ENCODE measurements at places on chromosomes 6 and 20. TPM values are rescaled to one million over a fixed set of nuclear protein-coding genes. Genes with fewer than 3 reads are reported as not detected.

DNA sequence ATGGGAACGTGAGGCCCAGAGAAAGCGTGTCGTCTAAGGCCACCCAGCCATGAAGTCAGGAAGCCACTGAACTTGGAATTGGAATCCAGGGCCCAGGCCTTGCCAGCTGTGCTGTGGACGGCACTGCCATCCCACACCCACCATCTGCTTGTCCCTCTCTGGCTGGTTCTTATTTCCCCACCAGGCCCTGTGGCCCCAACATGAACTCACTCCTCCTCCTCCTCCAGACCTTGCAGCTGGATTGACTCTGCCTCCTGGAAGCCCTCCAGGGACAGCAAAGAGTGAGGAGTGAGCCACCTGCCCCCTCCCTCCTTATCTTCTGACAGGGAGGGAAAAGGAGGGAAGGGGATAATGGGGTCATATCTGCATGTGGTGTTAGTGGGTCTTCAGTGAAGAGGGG is 16.0 kb upstream of the IP6K3 start:
- no peak overlapping the region for H3K27ac ChIP-seq
- no peaks in the 10 kb centered on the region for H3K36me3 ChIP-seq
- H3K4me1 ChIP-seq: no peaks in the 10 kb centered on the region
- DNase-seq: no peak
- H3K4me3 ChIP-seq: no peak overlapping the region

- H3K36me3 ChIP-seq: no peaks in the 10 kb centered on the region
- H3K4me1 ChIP-seq: peaks cover 47% of the 10 kb centered on the region
- DNase-seq: no peak
- peak overlapping the region; percentile 51 for H3K4me3 ChIP-seq
Observed at GRCh38 chr20:62355878-62356588, 11.1 kb downstream of the LAMA5 start.

- H3K4me3 ChIP-seq: no peak overlapping the region
- H3K4me1 ChIP-seq: no peaks in the 10 kb centered on the region
- no peak overlapping the region for H3K27ac ChIP-seq
- no peaks in the 10 kb centered on the region for H3K36me3 ChIP-seq
- no peak for DNase-seq
Observed at GRCh38 chr6:139940741-139941729, 566.6 kb upstream of the CITED2 start.

DNA sequence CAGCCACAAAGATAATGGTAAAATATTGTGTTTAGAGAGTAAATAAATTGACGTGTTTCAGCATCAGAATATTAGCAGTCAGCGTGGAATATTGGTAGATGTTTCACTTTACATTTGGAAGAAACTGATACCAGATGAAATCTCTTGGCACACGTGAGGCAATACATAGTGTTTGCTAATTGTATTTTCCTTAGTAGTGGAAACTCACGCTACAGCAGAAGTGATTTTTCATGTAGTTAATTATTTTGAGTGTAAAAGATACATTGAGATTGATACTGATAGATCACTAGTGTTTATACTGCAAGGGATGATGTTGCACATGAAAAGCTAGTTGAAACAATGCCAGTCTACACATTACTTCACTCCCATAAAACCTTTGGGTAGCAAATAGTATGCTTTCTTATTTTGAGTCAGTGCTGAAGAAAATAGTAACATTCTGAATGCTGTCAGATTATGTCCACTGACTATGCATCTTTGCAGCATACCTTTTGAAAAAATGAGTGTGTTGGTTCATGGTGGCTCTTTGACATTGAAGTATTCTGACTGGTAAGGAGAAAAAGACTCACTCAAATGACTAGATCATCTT is 59.3 kb downstream of the CD2AP start:
- no peaks in the 10 kb centered on the region for H3K27me3 ChIP-seq
- no peak overlapping the region for H3K27ac ChIP-seq
- H3K4me1 ChIP-seq: no peaks in the 10 kb centered on the region
- no peak overlapping the region for H3K4me3 ChIP-seq
- DNase-seq: no peak

DNA sequence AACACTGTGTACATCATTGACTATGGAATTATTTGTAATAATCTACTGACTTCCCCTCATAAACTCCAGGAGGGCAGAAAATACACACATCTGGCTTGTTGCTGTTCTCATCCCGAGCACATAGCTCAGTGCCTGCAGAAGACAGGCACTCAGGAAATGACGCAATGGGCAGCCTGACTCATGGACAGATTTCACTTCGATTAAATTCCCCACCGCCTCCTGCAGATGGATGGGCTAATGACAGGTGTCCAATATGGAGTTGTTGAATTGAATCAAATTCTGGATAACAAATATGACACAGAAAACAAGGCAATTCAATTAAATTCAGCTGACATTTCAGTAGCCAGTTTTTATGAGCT is 9.1 kb downstream of the ANKRD60 start:
- DNase-seq: no peak
- H3K27me3 ChIP-seq: no peaks in the 10 kb centered on the region
- no peaks in the 10 kb centered on the region for H3K4me1 ChIP-seq
- no peaks in the 10 kb centered on the region for H3K36me3 ChIP-seq
- no peak overlapping the region for H3K27ac ChIP-seq

DNA sequence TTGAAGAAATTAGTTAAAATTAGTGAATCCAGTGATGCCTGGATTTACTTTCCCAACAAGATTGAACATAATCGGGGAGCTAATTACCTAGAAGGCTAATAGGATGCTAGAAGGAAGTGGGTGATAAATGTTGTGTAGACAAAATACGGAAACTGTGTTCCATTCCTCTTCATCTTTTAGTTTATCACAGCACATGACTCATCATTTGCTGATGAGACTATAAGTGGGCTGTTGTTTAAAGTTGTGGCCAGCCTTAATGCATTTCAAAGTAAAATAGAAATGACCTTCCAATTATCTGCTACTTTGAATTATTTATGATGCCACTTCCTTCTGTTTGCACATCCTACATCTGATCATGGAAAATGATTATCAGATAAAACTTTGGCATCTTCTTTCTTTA is 43.4 kb downstream of the OGFRL1 start:
- DNase-seq: no peak
- no peaks in the 10 kb centered on the region for H3K4me1 ChIP-seq
- no peaks in the 10 kb centered on the region for H3K36me3 ChIP-seq

- H3K27me3 ChIP-seq: no peaks in the 10 kb centered on the region
- H3K36me3 ChIP-seq: no peaks in the 10 kb centered on the region
- H3K4me1 ChIP-seq: no peaks in the 10 kb centered on the region
- H3K27ac ChIP-seq: no peak overlapping the region
- no peak for DNase-seq
Observed at GRCh38 chr20:8995761-8996160, 73.1 kb upstream of the PLCB4 start.

DNA sequence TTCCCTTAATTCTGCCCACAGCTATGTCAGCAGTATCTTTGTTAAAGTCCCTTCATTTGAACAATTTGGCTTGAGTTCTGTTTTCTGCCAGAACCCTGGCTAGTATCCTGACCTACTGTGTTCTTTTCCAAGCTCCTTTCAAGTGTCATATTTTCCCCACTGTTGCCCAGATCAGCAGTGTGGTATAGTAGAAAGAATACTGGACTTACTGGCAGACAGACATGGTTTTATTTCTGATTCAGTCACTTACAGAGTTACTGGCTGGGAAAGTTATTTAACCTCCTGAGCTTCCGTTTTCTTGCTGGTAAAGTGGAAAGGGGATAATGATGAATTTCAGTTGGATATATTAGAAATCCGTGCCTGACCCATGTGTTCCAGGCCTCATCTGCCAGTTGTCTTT is 39.8 kb upstream of the RAB23 start:
- H3K27me3 ChIP-seq: no peaks in the 10 kb centered on the region
- no peaks in the 10 kb centered on the region for H3K4me1 ChIP-seq
- no peak for DNase-seq
- no peaks in the 10 kb centered on the region for H3K36me3 ChIP-seq

DNA sequence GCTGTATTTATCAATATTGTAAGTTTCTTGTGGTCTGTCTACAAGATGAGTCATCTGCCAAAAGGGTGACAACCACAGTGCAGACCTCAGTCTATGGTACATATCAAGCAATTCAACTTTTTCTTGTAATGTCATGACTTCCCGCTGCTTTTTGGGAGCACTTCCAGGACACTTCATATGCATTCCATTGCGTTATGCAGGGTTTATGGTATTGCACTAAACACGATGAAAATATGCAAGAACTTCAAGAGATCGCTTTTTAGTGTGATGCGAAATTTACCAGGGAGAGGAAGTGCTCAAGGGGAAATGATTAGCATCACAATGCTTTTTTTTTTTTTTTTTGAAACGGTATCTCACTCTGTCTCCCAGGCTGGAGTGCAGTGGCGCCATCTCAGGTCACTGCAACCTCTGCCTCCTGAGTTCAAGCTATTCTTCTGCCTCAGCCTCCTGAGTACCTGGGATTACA is 166.5 kb downstream of the TFAP2A start:
- H3K27ac ChIP-seq: no peak overlapping the region
- H3K36me3 ChIP-seq: no peaks in the 10 kb centered on the region

Gene SLCO4A1
- 26.5 TPM for total RNA-seq

- H3K36me3 ChIP-seq: no peaks in the 10 kb centered on the region
- no peak overlapping the region for H3K27ac ChIP-seq
- no peak for DNase-seq
- no peaks in the 10 kb centered on the region for H3K27me3 ChIP-seq
Observed at GRCh38 chr6:166476634-166477215, 94.0 kb upstream of the MPC1 start.

Gene DUSP15
- total RNA-seq: 2.1 TPM

Gene MATN4
- total RNA-seq: 1.6 TPM

DNA sequence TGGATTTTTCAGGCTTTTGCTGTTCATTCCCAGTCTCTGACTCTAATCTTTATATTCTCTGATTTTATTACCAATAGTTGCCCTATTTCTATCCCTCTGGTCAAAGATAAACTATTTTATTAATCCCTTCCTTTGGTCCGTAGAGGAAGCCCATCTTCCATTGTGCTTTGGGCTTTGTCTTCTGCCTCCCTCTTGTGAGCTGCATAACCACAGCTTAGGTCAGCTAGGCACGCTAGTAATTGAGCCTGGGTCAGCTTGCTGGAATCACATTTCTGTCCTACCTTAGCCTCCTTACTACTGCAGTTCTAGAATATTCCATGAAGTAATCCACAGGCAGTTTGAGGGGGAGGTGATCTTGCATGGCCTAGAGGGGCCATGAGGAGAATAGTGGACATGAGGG is 49.4 kb downstream of the TRMT11 start:
- no peak for DNase-seq
- no peak overlapping the region for H3K4me3 ChIP-seq

Gene TRIM10
- total RNA-seq: not detected

Gene PTK6
- 2.3 TPM for total RNA-seq

DNA sequence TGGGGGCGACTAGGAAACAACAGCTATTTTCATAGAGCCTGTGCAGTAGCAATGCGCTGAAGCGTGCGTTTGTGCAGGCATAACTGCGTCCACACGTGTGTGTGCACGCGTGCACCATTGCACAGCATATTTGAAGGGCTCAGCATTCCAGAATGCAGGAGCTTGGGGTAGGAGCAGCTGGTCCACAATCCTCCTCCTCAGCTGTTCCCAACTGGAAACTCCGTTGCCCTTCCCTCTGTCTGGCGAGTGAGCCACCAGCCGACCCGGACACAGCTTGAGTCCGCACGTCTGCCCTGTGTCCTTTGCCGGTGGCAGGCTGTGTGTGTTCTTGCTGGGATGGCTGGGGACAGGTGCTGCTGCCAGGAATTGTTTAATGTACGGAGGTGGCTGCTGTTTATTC is 110.2 kb downstream of the SASH1 start:
- no peaks in the 10 kb centered on the region for H3K36me3 ChIP-seq
- no peak for DNase-seq
- no peak overlapping the region for H3K4me3 ChIP-seq
- H3K27me3 ChIP-seq: no peaks in the 10 kb centered on the region

DNA sequence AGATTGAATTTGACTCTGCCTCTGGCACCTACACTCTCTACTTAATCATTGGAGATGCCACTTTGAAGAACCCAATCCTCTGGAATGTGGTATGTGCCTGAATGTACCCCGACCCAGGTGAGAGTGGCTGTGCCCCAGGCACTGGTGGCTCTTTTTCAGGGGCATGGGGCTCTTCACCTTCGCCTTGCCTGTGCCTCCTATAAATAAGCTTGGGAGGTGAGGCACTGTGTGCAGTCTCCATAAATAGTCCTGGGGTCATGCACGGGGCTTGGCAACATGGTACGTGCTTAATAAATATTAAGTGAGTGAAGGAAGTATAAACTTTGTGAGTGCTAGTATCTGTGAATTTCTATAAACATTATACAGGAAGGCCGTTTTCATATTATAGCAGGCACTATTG is 33.0 kb downstream of the GHRH start:
- no peak overlapping the region for H3K27ac ChIP-seq
- H3K36me3 ChIP-seq: no peaks in the 10 kb centered on the region
- H3K27me3 ChIP-seq: no peaks in the 10 kb centered on the region
- H3K4me1 ChIP-seq: no peaks in the 10 kb centered on the region

Gene SLC22A16
- 2.9 TPM for total RNA-seq

DNA sequence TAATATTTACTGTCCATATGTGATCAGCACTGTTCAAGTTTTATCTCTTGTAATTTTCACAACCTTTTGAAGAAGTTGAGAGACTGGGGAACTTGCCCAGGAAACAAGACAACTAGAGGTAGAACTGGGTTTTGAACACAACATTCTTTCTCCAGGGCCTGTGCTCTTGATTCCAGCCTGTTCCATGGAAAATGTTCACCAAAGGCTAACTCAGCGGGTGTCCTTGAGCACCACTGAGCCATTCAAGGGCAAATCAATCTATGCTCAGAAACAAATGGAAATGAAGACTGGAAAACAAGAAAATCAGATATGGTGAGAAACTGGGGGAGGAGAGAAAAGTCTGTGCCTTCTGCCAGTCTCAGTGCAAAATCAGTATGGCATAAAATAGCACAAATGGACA is 682.2 kb upstream of the AGPAT4 start:
- no peaks in the 10 kb centered on the region for H3K36me3 ChIP-seq
- no peak overlapping the region for H3K4me3 ChIP-seq
- H3K4me1 ChIP-seq: no peaks in the 10 kb centered on the region
- no peak for DNase-seq
- H3K27me3 ChIP-seq: no peaks in the 10 kb centered on the region

Gene TINAG
- total RNA-seq: not detected

DNA sequence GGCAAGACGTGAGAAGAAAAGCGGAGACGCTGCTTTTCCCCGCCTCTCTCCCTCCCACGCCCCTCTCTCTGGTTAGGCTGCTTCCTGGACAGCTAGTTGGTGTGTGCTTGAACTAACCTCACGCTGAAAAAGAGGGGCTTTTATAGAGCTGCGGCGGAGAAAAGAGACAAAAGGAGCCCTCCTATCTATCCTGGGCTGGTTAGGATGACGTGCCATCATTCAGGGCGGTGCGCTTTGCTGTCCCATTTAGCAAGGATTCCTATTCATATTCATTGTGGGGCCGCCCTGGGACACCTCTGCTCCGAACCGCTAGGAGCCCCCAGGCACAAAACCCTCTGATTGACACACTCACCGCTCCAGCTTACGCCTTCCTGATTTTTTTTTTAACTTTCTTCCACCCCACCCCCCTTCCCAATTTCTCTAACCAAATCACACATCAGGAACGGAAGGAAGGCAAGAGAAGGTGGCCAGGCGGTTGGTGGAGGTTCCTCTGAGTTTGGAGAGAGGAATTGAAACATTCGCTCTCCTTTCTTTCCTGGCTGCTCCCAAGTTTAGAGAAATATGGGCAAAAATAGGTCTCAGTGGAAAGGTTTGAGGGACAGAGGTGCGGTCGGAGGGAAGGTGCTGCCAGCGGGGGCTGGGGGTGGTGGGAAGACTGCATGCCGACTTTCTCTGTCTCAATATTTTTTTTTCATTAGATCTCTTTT is at the start of gene OLIG3:
Gene OLIG3 (minus strand): TSS at position 114 of the 707 bp plus-strand sequence. CDS start 224 bp downstream, outside the sequence.
- no peak within 1 kb of the TSS for H3K27ac ChIP-seq
- peaks cover 3% of the 10 kb centered on the region for H3K4me1 ChIP-seq
- peaks cover 5% of the 10 kb centered on the region for H3K27me3 ChIP-seq
- H3K36me3 ChIP-seq: no peaks in the 10 kb centered on the region

All from breast epithelium (tissue), 4 donors.